ENCODE measurements at places on chromosomes 3 and 15.

DNA sequence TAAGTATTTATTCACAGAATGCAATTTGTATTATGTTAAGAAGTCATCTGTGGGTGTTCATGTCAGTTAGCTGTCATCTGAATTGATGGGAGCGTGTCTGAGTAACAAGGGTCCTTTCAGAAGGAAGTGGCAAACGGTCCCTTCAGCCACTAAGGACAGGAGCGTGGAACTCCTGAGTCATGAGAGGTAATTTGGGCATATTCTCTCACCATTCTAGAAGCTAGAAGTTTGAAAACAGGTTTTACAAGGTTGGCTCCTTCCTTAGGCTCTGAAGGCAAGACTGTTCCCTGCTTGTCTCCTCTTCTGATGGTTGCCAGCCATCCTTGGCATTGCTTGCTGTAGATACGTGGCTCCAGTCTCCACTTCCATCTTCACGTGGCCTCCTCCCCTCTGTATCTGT, 19.7 kb downstream of the ABHD2 start:
- no peak for DNase-seq

DNA sequence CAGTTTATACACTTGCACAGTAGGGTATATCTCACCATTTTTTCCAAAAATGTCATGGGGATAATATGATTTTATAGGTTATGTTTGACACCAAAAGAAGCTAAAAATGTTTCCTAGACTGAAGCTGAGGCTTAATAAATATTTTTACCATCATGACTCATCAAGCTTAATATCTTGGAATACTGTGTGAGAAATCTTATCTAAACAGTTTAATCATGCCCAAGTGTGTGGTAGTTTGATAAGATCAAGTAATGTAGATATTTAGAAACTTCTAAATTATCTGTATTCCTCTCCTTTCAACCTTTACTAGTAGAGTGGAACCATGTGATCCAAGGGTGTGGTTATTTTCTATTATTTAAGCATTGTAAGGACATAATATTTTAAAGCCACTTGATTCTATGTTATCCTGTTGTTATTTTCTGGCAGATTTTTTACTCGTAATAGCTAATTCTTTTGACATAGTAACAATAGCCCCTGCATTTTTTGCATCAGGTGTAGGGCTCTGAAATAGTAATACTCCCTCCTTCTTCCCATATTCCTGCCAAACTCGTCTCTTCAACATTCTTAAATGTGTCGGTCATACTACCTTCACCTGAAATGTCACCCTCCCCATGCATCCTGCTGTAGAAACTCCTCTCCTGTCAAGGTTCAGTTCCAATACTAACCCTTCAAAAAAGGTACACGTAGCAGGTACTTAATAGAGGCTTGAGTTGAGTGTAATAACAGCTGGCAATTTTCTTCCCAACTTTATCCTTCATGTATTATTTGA, 729.6 kb downstream of the NLGN1 start:
- no peak for DNase-seq

DNA sequence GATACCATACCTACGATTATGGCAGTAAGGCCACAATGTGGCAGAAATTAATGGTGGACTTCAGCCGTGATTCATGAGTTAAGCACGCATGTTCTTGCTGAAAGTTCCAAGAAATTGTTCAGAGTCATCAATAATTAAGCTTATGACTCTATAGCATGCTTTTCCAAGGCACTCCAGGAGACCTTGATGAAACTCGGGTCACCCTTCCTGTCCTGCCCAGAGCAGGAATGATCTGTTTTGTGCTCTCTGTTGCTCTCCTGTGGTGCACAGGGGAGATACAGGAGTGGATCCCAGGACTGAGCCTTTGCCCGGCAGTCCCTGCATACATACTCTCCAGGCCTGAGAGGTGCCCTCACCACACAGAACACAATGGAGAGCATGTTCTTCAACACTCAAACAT, 141.6 kb upstream of the SLC2A2 start:
- DNase-seq: no peak

- DNase-seq: no peak
Measured at GRCh38 chr3:36688815-36689214, 75.5 kb downstream of the DCLK3 start.

DNA sequence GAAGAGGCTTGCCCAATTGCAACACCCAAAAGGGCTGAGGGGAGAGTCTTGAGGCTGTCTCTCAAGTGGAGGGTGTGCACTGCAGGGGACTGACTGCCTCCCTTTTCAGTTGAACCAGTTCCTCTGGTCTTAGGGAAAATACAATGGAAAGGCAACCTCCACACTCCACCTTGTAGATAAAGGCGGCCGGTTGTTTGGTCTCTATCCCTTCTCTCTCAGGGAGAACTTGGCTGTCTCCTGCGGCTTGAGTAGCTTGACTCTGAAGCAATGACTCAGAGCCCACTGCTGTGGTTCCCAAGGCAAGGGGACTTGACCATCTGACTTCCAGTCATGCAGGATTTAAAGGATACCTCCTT, 143.2 kb upstream of the UMPS start:
- no peak for DNase-seq

DNA sequence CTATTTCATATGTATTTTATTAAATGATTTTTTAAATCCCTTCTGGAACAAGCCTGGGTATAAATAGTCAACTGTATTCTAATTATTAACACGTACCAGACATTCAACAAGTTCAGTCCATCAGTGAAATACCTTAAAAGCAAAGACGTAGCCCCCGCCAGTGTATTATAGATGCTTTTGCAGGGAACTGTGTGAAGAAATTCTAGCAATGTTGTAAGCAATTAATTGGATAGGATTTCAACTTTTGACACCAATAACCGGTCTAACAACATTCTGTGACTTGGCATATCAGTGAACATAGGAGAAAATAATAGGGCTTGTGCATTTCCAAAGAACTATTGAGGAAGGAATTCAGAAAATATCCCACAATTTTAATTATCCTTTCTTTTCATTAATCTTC, 67.2 kb upstream of the TGFBR2 start:
- DNase-seq: no peak

DNA sequence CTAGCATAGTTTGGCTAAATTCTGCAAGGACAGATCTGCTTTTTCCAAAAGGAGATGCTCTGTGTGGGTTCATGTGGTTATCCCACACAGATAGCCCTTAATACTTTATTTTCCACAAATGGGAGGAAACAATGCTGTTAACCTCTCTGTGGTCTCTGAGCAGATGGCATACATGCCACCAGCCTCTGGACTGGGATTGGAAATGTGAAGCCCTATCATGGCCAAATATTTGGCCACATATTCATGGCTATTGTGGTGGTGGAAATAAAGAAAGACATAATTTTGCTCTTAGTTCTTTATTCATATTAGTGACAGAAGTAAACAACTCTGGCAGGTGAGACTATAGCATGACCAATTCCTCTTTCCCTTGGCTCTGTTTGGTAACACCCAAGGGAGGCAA, 726.2 kb downstream of the ROBO1 start:
- no peak for DNase-seq

GRCh38 chr15:40114218-40114617, 5.5 kb upstream of the BMF start:
- no peak for DNase-seq

DNA sequence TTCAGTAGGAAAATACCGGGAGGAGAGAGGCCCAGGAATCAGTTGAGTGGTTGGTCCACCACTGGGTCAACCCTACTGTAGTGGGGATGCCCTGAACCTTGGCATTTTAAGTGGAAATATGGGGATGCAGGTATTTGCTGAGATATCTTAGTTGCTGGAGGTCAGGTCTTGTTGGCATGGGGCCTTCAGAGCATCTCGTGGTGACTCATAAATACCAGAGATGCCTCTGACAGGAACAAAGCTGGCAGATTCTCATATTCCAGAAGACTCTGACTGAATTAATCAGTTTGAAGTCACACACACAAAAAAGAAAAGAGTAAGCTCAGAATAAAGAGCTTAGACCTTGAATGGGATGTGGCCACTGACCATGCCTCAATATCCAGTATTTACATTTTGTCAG, 91.6 kb downstream of the CACNA2D3 start:
- DNase-seq: no peak

DNA sequence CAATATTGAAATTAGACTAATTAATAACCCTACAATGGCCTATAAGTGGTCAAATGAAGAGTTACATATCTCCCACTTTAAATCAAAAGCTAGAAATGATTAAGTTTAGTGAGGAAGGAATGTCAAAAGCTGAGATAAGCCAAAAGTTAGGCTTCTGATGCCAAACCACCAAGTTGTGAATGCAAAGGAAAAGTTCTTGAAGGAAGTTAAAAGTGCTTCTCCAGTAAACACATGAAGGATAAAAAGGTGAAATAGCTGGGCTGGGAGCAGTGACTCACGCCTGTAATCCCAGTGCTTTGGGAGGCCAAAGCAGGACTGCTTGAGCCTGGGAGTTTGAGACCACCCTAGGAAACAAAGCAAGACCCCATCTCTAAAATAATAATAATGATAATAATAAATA, 46.9 kb upstream of the DCUN1D1 start:
- no peak for DNase-seq

DNA sequence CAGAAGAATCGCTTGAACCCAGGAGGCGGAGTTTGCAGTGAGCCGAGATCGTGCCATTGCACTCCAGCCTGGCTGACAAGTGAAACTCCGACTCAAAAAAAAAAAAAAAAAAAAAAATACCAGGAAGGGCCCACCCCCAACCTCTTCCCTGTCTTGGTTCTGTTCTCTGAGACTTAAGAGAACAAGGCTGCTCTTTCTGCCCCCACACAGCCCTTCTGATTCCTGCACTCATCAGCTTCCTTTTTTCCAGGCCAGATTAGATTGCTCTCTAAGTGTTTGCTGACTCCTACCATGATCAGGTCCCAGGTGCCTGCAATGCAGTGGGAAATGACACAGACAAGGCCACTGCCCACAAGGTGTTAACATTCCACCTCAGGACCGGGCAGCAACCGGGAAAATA, 13.0 kb downstream of the TMEM44 start:
- DNase-seq: no peak

- DNase-seq: no peak
Measured at GRCh38 chr15:69631005-69631404, 178.4 kb downstream of the RPLP1 start.

DNA sequence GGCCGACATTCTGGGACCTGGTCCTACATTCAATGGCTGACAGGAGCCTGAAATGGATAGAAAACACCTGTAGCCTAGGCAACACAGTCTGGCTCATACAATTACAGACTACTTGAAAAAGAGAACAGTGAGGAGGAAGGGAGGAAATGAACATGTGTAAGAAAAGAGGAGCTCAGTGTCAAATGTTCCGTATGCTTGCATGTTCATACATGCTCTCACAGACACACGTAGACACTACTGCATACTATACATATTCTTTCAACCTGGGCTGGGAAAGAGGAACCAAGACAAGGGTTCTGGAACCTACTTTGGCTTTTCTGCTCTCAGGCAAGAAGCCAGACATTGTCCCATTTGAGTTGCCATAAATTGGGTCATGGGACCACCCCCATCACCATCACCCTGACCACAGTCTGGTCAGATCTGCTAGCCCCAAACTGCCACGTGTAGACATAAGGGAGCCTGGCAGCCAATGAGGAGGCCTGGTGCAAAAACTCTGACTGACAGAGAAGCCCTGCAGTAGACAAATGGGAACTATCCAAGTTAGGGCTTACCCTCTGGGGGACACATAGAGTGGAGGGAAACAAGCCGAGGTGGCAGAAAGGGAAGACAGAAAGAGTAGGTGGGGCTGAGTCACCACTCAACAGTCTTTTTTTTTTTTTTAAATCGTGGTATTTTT, 310.0 kb downstream of the SHQ1 start:
- no peak for DNase-seq

GRCh38 chr15:65956307-65956706, 87.0 kb downstream of the RAB11A start:
- DNase-seq: no peak

GRCh38 chr3:45955017-45955647, 11.9 kb downstream of the CXCR6 start:
- no peak for DNase-seq

DNA sequence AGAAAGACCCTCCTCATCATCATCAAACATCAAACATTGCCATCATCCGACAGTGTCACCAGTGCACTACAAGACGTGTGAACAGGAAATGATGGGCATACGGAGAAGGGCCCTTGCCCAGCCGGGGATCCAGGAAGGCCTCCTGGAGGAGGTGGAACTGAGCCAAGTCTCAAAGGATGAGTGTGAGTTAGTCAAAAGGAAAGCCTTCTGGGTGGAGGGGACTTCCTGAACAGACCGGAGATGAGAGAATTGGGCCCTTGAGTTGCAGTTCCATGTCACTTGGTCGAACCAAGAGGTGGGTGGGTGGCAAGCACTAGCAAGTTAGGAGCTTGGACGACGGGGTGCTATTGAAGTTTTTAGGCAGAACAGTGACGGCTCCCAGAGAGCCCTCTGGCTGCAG, 8.5 kb downstream of the SEMA4B start:
- no peak for DNase-seq

- DNase-seq: no peak
Measured at GRCh38 chr3:107929088-107929487, 161.7 kb downstream of the CD47 start.

DNA sequence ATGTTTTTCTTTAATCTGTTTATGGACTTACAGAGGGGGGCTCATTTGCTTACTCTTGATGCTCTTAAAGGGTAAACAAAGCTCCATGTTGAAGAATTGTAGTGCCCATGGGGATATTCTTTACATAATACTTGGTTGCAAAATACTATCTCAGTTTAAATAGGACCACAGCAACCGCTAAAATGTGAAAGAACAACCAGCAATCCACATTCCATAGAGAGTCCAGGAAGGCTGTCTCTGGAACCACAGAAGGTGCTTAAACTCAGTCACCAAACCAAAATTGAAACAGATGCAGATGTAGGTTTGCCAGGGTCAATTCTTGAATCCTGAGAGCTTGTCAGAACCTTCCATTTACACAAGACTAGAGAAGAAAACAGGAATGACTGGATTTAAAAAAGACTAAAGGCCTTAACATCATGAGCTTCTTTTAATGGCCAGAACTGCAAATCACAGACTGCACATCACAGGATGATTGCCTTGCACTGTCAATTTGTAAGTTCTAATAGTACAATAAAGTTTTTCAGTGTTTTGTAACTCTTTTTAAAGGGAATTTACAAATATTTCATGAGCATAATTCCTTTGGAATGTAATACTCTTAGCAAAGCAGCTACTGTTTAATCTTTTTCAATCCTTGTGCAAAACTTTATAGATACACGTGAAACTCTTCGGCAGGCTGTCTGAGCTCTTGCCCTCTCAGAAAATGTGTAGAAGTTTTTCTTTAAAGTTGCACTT, 661.6 kb downstream of the SI start:
- no peak for DNase-seq

DNA sequence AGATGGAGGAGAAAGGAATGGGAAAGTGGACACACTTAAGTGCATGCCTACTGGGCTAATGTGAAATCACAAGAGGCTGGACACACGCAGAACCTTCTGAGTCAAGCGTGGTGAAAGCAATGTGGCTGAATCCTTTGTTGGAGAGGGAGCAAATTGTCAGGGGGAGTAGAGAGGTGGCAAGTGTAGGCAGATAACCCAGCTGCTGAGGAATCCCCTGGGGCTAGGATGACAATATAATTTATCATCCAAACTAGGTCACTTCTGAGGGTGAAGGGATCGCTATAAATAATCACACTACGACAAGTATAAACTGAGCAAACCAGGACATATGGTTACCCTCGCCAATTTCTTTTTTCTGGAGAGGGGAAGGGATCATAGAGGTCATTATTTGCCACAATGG, 28.7 kb downstream of the TAMM41 start:
- no peak for DNase-seq

GRCh38 chr3:170204023-170204472, 18.2 kb upstream of the PRKCI start:
- DNase-seq: no peak

- DNase-seq: no peak
Measured at GRCh38 chr3:48598323-48599076, 3.4 kb upstream of the COL7A1 start.
